ENCODE measurements at places on chromosomes 16 and 17.
A peak's percentile ranks its signal among the peaks of the same experiment; 100 is the strongest.

DNA sequence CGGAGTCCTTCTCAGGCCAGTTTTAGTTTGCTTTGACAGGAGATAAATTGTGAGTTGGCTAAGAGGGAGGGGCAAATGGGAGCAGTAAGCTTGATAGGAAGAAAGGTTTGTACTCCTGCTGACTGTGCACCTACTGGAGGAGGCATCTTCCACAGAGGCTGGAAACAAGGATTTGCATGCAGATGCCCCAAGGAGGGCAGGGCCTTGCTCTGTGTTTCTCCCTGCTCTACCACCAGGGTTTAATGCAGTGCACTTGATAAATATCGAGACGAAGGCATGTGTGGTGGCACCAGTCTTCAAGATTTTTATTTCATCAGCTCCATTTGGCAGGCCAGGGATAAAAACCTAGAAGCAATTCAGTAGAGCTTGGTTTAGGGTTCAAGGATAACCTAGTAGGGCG lies 210.5 kb upstream of the C16orf82 start:
- DNase-seq, result no peak

DNA sequence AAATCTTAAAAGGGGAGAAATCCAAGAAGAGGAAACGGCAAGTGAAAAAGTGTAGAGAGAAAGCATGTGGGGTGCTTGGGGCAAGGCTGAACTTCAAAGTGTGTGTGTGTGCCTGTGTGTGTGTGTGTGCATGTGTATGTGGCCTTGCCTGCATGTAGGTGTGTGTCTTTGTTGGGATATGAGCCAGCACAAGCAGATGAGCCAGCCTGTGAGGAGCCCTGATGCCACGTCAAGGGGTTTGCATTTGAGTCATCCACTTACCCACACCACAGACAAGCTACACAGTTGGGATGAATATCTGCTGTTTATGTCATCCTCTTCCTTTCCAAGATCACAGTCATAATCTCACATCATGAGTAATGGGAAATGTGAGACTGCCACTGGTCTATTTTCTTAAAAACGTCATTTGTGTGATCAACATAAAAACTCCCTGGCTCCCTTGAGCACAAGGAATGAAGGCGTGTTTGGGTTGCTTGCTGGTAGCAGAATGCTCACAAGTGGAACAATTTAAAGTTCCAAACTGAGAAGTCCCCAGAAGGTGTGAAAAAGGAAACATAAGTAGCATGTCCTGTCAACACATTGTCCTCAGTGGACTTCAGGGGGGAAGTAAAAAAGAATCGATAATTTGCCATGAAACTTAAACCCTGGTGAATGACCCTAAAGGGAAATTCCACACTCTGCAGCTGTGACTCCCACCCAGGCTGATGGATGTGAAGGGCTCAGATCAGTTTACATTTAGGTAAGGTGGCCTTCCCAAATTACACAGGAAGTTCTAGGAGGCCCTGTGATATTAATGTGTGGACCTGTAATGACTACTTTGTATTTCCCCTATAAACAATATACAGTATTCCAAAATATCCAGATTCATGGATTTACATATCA lies 14.7 kb downstream of the KCTD19 start:
- DNase-seq, result no peak

GRCh38 chr17:7476951-7477350 lies 2.5 kb downstream of the ZBTB4 start:
- no peak for DNase-seq

DNA sequence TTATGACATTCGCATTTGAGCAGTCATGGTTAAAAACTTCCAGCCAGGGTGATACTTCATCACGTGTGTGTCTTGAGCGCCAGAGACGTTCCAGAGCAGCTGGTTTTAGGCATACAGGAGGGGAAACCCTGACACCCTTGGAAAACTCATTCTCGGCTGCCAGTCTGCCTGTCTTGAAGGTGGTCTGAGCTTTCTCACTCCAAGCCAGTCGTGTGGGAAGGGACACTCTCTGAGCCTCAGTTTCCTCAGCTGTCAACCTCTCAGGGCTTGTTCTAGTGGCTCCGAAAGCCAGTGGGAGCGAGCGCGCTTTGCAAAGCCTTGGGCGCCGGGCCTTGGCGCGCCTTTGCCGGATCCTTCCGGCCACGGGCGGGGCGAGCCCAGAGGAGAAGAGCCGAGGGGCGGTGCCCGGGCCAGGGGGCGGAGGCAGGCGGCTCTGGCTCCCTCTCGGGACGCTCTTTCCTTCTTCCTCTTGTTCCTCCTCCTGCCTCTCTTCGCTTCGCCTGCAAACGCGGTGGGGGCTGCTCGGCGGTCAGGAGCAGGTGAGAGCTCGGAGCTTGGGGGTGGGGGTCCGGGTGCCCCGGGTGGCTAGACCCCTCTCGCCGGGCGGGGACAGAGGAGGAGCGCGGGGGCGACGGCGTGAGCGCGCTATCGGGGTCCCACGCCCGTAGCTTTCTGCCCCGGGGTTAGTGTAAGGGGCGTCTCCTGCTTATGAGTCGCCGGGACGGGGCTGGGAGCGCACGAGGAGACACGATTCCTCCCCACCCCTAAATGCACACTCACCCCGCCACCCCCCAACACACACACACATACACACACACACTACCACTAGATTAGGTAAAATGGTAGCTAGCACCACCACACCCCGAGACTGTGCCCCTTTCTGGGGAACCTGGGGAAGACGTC lies at the start of gene LDAF1:
TSS of gene LDAF1 (plus strand) at position 467 of the 903 bp plus-strand sequence. CDS start 2,509 bp downstream, outside the sequence.
- DNase-seq, result peak; percentile 75

All from activated effector memory CD4-positive, alpha-beta T cell treated with Interleukin-2 at 50 U/mL for 16 hours (primary cell).